ENCODE measurements at places on chromosomes 7 and 10.

- no peak for DNase-seq
Observed at GRCh38 chr10:30155401-30155800, 96.0 kb upstream of the JCAD start.

DNA sequence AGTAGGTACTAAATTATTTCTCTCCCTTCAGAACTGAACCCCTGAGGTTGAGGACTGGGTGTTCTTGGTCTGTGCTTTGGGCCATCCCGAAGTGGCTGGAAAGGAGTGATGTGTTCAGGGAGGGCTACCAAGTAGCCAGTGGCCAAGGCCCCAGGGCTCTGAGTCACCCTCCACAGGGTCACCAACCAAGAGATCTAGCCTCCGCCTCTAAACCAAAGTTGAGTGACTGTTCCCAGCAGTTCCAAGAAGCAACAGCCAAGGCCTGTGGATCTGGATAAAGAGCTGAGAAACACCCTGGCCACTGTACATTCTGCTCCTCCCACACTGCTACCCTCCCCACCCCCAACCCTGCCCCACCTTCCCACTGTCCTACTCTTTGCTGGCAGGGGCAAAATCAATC is 35.5 kb upstream of the KCNMA1 start:
- no peak for DNase-seq

DNA sequence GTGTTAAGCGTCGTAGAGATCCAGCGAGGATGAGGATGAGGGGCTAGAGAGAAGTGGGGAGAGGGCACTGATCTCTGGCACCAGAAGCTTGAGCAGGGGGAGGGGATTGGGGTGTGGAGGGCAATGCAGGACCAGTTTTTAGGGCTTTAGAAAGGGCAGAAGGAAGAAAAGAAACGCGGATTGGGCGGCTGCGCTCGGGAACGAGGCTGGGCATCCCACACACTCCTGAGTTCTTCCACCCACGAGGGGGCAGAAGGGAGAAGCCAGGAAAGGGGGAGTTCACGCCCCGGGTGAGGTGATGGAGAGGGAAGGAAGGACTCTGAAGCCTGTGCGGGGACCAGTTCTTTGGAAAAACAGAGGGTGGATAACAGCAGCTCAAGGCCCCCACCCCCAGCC is 6.1 kb upstream of the VGF start:
- no peak for DNase-seq

GRCh38 chr7:44750921-44751571 is 2.4 kb downstream of the ZMIZ2 start:
- DNase-seq, result peak; percentile 60

DNA sequence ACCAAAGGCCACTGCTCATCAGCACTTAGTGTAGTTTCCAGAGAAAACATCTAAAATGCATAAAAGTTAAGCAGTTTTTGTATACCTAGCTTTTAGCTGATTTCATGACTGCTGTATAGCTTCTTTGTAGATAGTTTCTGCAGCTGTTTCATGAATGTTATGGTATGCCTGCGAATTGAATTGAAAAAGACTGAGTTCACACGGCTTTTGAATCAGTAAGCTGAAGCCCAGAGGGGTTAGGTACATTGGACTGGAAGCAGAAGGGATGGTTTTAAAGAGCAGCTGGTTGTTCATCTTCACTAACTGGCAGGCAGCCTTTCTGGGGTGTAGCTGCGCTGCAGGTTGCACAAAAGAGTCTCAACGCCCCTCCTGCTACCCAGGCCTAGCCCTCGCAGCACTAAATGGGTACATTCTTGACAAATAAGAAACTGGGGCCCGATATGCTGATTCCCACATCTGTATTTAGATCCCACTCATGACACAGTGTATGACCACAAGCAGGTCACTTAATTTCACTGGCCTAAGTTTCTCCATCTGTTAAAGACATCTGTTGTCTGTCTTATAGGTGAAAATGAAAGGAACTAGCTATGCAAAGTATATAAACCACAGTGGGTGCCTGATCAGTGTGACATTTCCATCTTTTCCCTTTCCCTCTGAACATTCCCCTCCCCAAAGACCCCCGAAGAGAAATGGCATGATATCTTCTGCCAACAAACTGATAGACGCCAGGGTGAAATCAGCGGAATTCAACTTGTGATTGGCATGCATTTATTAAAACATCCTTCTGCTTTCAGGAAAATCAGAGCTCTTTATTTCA is 85.9 kb upstream of the AGBL3 start:
- no peak for DNase-seq

GRCh38 chr10:13054844-13055243 is 45.1 kb upstream of the OPTN start:
- no peak for DNase-seq

- no peak for DNase-seq
Observed at GRCh38 chr7:134784251-134785049, 5.0 kb downstream of the CALD1 start.

DNA sequence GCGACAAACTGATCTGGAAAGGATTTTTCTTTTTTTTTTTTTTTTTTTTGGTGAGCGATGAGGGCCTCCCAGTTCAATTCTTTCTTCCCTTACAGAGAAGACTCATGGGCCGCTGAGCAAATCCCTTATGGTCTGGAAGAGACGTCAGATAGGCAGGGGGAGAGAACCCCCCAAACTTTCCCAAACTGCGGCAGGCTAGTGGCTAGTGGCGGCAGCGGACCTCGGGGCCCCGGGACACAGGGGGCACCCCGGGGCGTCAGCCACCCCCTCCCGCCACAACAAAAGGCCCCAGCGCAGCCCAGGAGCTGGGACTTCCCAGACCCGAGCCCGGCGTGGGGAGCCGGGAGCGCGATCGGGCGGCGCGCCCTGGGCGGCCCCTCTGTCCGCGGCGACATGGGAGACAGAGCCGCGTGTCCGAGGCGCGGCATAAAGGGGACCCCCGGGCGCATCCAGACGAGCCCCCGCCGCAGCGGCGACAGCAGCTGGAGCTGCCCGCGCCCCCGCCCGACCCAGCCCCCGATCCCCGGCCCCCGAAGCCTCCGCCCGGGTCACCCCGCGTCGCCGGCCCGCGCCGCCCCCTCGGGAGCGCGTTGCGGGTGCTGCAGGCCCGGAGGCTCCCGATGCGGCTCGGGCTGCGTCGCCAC is 755 bp downstream of the FAM171A1 start:
- no peak for DNase-seq
